GM10248 (cell line): ENCODE measurements at places on chromosomes 7 and 10.

DNA sequence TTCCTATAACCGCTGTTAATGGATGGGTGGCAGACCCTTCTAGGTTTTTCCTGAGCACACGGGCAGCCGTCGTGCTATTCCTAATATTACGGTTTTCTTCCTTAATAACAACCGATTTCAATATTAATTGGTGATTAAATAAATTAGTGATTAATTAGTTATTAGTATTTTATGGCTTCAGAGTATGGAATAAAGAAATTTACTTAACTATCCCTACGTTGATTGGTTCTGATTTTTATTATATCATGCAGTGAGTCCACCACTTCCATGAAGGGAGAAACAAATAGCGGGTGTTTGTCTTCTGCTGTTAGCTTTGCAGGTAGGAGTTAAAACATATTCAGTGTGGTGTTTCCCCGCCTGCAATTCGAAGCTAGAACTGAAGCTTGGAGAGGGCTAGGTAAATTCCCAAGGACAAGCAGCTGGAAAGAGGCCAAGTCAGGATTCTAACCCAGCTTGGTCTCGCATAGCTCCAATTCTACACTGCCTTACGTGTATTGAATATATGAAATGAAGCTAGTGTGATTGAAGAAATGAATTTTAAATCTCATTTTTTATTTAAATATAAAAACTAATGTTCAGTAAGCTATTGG, 928 bp upstream of the CSTF2T start:
- no peak for DNase-seq

DNA sequence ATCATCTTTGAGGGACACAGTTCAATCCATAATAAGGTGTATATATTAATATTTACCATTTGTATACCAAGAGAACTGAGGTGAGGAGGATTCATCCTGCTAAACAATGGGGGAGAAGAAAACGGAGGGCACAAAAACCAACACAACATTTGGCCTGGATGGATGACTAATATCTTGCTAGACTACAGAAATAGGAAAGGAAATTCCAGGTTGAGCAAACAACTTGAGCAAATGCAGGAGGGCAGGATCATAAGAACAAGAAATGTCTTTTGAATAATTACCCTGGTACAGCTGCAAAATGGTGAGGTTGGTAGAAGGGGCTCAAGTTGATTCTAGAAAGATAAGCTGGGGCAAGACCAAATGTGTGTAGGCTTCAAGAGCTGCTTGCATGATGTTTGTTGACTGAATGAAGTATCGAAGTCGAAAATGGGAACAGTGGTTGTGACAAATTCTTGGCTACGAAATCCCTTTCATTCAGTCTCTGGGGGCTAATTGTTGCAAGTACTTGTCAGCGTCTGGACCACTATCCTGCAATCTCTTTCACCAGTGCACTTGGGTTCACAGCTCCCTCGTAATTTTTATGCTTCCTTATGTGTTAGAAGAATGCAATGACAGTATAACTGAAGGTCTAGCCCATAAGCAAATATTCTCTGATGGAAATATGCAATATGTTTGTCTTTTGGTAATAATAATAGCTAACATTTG, 176.2 kb downstream of the PTEN start:
- DNase-seq = no peak

DNA sequence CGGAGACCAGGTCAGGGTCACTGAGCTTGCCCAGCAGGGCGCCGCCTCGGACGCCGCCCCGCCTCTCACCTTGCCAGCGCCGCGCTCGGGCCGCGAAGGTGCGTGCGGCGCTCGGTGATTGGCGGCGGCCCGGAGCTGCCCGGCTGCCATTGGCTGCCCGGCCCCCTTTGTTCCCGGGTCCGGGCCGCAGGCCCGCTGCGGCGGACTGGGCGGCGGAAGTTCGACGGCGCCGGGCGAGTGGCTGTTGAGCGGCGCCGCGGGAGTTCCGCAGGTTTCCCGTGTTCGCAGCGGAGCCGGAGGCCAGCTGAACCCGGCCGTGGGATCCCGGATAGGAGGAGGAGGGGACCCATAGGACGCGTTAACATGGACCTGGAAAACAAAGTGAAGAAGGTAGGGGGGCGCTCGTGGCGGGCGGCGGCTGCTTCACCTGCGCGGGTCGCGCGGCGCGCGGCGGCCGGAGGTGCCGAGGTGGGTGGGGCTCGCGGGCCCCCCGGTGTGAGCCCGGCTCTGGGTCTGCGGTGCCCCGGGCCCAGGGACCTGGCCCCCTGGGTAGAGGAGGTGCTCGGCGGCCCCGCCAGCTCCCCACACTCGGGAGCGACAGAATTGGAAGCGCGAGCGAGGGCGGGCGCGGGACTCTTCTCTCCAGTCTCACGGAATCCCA, at the start of gene TES:
TSS of gene TES (plus strand) at position 195 of the 661 bp plus-strand sequence. CDS start at position 364, 169 bp downstream.
- peak; percentile 89 for DNase-seq

DNA sequence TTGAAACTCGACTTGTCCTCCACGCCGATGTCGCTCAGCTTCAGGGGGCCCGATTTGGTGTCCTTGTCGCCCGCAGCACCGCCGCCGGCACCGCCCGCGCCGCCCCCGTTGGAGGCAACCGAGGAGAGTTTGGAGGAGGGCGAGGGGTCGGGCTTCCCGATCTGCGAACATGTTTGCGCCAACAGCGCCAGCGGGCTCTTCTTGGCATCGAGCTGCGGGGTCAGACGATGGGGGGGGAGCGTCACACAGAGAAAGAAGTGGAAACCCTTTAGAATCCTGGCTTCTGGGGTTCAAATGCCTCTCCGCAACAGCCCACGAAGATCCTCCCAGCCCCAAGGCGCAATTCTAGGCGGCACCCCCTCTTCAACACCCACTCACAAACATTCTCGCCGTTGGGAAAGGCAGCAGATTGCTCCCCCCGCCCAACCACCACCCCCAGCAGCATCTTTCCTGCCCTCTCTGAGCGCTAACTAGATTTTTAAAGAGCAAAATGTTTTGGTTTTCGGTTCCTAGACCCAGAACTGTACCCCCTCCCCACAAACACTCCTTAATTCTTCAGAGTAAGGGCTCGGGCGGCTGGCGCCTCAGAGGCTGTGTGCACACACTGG, 1.3 kb downstream of the ZNF503 start:
- peak; percentile 33 for DNase-seq

DNA sequence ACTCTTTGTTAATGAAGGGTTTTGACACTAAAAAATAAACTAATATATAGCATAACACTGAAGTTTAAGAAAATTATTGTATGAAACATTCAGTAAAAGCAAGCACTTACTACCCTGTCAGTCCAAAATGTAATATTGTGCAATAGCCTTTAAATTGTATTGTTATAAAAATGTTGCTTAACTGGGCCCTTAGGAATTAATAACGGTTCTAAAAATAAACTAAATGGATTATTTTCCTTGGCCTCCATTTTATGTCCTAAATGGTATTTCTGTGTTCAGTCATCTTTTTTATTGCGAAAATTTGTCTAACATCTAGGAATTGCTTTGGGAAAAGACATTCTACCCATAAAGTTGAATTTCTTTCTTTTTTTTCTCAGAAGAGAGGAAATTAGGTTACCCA, 49.0 kb upstream of the ABI1 start:
- no peak for DNase-seq

DNA sequence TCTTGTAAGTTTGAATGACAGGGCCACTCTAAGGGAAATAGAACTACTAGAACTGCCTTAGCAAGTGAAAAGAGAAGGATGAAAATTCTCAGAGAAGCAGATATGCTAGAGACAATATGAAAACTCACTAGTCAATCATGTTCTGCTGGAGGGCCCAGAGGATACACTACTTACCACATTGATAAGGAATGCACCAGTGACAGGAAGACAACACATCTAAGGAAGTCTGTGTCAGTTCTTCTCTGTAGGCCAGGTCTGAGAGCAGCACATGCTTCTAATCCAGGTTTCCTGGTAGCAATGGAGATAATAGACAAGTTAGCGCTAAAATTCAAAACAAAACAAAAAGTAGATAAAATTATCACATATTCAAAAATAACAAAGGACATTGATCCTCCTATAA, 235.2 kb upstream of the AKR1E2 start:
- DNase-seq = no peak
